ENCODE measurements at places on chromosomes 5 and 9.

DNA sequence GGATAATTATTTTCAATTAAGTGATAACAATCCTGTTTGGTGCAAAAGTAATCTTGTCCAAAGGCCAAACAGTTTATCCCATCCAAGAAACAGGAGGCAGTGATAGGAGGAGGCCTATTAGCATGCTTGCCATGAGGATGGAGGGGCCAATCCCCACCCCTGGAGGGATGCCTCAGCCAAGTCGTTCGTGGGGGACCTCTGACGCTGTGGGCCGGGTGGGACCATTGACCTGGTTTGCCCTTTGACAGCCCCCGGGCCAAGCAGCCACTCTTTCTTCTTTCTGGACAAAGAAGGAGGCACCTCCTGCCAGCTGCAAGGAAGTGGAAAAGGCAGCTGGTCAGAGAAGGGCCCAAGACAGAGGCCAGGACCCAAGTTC, 39.5 kb upstream of the GRHPR start:
- no peak for DNase-seq

DNA sequence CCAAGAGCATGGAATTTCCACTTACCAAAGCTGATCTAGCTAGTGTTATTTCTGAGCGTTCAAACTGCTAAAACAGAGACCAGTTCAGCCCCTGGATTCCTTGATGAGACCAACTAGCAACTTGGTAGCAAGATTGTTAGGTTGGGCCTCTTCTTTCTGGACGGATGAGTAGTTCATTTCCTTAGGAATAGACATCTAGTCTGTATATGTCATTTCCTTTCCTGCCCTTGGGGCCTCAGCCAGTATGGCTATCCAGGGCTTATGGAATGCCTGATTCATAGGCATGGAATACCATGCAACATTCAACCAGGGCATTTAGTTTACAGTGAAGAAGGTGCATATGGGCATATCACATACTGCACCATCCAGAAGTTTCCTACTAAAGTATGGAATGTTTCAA, 14.5 kb upstream of the LPAR1 start:
- no peak for DNase-seq

DNA sequence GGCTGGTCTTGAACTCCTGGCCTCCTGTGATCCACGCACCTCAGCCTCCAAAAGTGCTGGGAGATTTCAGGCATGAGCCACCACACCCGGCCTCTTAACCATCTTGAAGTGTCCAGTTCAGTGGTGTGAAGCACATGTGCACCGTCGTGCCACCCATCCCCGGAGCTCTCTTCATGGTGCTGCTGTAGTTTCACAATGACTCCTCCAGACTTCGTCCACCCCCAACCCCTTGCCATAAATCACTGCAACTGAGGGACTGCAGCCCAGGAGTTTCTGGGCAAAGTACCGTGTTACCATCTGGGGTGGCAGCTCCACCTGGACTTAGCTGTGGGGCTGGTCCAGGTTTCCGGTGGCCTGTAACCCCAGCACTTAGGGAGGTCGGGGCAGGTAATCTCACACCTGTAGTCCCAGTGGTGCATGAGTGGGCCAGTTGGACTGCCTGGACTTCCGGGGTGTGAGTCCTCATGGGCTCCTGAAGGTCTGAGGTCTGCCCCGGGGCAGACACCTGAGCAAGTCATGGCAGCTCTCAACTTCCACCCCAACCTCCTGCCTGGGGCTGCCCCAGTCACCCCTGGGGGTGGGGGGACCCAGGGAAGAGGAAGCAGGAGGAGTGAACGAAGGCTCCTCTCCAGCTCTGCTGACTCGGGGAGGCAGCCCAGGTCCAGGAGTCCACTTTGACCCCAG, 6.6 kb upstream of the N4BP3 start:
- DNase-seq, result no peak

- no peak for DNase-seq
Observed at GRCh38 chr9:100992632-100993031, 35.9 kb upstream of the PLPPR1 start.

DNA sequence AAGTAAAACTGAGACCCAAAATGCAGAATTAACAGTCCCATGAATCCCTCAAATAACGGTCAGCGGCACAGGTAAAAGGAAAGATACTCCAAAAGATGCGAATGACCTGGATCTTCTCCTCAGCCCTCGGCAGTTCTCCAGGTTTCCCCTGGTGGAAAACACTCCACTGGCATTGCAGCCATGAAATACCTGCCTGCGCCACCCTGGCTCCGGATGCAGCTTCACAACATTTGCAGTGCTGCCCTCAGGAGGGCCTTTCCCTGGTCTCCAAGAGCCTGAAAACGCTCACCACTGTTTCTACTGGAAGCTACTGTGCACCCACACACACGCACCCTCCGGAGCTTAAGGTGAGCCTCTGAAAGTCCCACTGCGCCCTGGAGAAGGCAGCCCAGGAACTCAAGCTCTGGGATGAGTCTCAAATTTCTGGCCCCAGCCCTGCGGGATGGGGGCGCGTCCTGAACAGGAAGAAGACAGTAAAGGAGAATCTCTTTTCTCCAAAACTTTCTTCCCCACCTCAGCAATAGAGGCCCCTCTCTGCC, 612 bp downstream of the UGT3A2 start:
- DNase-seq, result no peak

All from body of pancreas (tissue), 4 donors.